ENCODE measurements at places on chromosomes 2 and 18.

DNA sequence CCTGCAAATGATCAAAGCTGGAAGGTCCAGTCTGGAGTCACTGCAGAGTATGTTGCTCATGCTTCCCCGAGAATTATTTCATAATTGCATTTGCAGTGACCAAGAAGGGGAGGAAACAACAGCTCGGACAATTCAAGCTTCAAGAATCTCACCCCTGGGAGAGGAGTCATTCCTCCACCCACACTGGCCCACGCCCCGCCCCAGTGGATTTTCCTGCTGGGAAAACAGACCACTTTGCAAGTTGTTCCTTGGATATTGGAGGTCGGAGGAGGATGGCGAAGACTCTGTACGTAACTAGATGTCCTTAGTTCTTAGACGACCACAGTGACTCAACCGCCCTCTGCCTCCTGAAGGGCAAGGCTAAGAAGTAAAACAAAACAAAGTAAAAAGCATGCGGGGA is 159.4 kb downstream of the TPO start:
- DNase-seq: no peak

DNA sequence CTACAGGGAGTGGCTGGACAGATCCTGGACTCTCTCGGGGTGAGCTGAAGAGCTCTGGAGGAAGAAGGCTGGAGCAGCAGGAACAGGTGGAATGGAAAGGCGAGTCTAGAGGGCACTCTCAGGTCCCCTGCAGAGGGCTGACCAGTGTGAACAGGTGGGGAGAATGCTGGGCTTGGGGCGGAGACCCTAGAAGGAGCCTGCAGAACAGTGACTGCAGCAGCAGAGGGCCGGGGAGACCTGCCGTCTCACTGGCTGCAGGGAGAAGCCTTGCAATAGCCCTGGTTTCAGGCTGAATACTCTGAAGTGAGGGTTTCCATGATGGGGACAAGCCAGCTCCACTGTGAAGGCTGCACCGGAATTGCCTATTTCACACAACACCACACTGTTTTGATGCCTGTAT is 626.7 kb upstream of the SALL3 start:
- no peak for DNase-seq

- no peak for DNase-seq
Measured at GRCh38 chr18:34775461-34775860, 65.4 kb downstream of the DTNA start.

- DNase-seq: peak; percentile 16
Measured at GRCh38 chr2:3483227-3483985, 35.9 kb downstream of the ADI1 start.

GRCh38 chr2:30306522-30306921 is 75.2 kb downstream of the LBH start:
- DNase-seq: no peak

- DNase-seq: no peak
Measured at GRCh38 chr2:135636982-135637381, 104.7 kb upstream of the UBXN4 start.

DNA sequence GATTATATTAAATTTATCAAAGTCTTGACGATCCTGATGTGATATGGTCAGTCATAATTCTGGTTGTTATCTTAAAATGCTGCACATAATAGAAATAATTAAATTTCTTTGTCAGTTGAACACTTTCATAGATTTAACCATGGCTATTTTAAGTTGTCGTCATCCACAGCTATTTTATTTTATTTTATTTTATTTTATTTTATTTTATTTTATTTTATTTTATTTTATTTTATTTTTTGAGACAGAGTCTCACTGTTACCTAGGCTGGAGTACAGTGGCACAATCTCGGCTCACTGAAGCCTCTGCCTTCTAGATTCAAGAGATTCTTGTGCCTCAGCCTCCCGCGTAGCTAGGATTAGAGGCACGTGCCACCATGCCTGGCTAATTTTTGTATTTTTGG is 121.6 kb upstream of the MSH6 start:
- DNase-seq: no peak

DNA sequence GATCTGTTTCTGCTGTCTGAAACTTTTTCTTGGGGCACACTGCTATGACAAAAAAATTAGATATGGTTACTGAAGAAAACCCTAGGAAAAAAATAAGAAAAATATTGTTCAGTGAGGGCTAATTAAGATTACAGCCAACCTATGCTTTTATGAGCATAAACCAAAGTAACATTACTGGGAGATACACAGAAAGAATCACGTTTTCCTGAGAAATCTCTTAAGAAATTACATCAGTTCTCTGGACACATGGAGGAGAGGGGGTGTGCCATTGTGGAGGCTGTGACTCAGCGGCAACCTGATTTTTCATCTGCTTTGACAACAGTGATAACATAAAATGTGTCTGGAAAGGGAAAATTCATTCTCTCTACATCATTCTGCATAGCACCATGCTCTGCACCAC is 13.4 kb upstream of the NMI start:
- no peak for DNase-seq

Measured in CD4-positive, alpha-beta T cell (primary cell).